ENCODE measurements at places on chromosomes 4 and X.

- no peak for DNase-seq
Measured at GRCh38 chr4:176492646-176493302, 173.0 kb downstream of the SPCS3 start.

- no peak for DNase-seq
Measured at GRCh38 chr4:177879851-177880250, 437.6 kb upstream of the AGA start.

GRCh38 chr4:130722361-130722760 lies 1626.4 kb downstream of the C4orf33 start:
- DNase-seq, result no peak

DNA sequence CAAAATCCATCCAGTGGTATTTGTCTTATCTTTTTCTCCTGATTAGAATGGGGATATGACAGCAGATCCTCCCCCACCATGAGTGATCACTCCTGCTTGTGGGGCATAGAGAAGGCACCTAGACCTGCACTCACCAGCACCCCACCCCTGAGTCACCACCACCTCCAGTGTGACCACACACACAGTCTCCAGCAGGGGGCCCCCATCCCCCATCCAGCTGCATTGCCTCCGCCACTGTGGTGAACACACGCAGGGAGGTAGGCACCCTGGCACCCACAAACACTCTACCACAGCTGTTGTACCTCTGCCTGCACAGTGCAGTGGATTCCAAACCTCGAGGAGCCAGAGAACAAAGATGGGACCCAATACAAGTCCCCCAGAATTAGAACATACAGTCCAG lies 9.0 kb upstream of the MAGEA8 start:
- peak; percentile 67 for DNase-seq

GRCh38 chr4:40737879-40738278 lies 11.9 kb upstream of the NSUN7 start:
- DNase-seq, result no peak

- DNase-seq, result no peak
Measured at GRCh38 chrX:107484002-107484726, 34.7 kb downstream of the FRMPD3 start.

DNA sequence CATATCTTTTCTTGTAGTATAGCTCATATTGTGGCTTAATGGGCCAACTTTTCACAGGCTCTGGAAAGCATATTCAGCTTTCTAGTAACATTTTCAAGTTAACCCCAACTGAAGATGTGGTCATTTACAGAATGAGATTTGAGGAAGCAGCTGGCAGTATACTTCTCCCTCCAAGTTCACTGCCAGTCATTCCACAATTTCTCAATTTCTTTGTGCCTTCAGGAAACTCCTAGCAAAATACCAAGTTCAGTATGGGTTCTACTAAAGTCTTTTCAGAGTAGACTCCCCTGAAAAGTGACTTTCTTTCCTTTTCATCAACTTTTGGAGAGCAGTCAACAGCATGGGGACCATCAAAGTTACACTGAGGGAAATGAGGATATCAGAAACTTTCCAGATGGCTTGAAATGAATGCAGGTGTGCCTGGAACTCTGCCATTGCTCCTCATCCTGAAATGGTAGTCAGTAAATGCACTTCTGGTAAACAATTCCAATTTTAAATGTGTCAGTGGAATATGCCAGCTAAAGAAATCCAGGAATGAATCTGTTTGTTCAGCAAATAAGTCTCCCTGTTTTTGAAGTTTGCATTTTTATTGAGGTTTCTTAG lies 81.5 kb upstream of the TEX13D start:
- DNase-seq, result no peak

GRCh38 chr4:23369331-23369730 lies 520.5 kb downstream of the PPARGC1A start:
- DNase-seq, result no peak

DNA sequence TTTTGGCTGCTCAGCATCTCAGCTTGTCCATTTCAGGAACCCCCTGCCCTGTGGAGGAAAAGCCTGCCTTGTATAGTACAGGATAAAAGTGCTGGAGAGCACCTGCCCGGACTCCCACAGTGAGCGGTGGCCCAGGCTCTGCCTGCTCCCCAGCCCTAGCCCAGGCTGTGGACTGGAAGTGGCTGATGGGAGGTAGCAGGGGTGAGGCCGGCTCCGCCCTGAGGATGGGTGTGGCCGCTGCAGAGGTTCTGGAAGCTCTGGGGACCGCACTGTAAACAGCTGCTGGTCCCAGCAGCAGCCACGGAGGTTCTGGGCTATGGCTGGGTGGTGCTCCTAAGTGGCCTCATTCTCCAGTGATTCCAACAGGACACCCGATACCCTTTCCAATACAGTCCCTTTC lies 56.6 kb upstream of the HELT start:
- DNase-seq, result no peak

GRCh38 chr4:10856271-10856782 lies 171.8 kb upstream of the CLNK start:
- DNase-seq, result no peak

DNA sequence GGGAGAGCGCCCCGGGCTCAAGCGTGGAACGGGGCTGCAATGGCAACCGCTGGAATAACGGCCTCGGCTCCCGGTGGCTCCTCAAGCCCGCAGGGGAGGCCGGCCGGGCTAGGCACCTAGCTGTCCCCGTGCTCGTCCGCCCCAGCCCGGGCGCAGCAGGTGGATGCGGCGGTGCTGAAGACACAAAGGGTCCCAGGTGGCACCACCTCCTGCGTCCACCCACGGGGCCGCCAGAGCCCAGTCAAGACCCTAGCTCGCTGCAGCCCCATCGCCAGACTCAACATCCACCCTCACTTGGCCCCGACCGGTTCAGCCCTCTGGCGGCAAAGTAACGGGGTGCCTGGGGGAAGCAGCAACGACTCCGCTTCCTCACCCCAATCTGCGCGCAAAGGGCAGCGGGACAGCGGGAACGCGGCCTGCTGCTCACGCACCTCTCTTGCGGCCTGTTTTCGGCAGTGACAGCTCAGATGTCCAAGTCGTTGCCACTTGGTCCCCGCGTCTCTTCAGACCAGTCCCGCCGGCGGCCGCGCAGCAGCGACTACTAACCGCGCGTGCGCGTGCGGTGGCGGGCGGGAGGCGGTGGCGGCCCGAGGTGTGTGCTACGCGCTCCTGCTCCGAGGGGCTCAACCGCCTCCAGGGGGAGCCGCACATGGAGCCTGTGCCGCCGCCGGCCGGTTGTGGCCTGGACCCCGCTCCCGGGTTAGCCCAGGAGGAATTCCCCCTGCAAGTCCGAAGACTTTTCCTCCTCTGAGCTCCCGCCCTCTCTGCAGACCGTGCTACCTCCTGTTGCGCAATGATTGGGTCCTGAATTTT lies at the start of gene CLGN:
Gene CLGN, minus strand, starts transcription at position 543 of the 813 bp plus-strand sequence. CDS start 14,570 bp downstream, outside the sequence.
- DNase-seq, result peak; percentile 22

GRCh38 chrX:31287861-31288260 lies 216.0 kb upstream of the FTHL17 start:
- no peak for DNase-seq

DNA sequence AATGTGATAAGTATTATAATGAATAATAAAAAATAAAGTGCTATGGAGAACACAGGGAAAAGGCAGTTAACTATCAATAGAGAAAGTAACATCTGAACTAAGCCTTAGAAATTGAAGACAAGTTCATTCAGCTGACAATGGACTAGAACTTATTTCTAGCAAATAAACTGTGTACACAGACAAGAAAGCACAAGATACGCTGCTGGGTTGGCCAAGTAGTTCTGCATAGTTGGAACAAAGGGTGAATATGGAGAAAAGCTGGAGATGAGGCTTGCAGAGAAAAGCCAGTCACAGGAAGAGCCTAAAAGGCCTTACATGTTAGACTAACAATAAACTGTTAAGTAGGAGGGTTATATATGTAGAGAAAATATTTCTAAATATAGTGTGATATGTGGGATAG lies 71.2 kb downstream of the WDFY3 start:
- no peak for DNase-seq

GRCh38 chr4:75940692-75941253 lies at the start of gene NAAA:
Gene NAAA, minus strand, starts transcription at chr4:75941013. Its CDS starts 64 bp downstream, at chr4:75940949.
- peak; percentile 72 for DNase-seq

DNA sequence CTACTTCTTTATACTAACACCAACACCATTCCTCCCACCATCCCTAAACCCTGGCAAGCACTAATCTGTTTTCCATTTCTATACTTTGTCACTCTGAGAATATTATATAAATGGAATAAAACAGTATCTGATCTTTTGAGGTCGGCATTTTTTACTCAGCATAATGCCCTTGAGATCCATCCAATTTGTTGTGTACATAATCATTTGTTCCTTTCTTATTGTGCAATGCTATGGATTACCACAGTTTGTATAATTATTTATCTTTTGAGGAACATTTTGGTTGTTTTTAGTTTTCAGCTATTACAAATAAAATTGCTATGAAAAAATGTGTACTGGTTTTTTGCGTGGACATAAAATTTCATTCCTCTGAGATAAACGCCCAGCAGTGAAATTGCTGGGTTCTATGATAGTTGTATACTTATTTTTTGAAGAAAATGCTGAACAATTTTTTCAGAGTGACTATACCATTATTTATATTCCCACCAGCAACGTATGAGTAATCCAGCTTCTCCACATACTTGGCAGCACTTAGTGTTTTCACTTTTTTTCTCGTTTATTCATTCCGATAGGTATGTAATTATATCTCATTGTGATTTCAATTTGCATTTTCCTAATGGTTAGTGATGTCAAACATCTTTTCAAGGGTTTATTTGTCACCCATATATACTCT lies 154.3 kb upstream of the DCAF8L1 start:
- DNase-seq, result no peak

- DNase-seq, result peak; percentile 33
Measured at GRCh38 chr4:15238720-15239119, 189.1 kb upstream of the C1QTNF7 start.

- DNase-seq, result no peak
Measured at GRCh38 chrX:103847174-103847870, 15.3 kb upstream of the RAB9B start.

GRCh38 chrX:267771-268261 lies 13.4 kb upstream of the PLCXD1 start:
- no peak for DNase-seq

- no peak for DNase-seq
Measured at GRCh38 chrX:26581091-26581490, 365.1 kb downstream of the MAGEB5 start.

- no peak for DNase-seq
Measured at GRCh38 chrX:2781698-2782097, 29.9 kb downstream of the XG start.

- DNase-seq, result no peak
Measured at GRCh38 chr4:151993521-151993920, 232.7 kb upstream of the GATB start.

DNA sequence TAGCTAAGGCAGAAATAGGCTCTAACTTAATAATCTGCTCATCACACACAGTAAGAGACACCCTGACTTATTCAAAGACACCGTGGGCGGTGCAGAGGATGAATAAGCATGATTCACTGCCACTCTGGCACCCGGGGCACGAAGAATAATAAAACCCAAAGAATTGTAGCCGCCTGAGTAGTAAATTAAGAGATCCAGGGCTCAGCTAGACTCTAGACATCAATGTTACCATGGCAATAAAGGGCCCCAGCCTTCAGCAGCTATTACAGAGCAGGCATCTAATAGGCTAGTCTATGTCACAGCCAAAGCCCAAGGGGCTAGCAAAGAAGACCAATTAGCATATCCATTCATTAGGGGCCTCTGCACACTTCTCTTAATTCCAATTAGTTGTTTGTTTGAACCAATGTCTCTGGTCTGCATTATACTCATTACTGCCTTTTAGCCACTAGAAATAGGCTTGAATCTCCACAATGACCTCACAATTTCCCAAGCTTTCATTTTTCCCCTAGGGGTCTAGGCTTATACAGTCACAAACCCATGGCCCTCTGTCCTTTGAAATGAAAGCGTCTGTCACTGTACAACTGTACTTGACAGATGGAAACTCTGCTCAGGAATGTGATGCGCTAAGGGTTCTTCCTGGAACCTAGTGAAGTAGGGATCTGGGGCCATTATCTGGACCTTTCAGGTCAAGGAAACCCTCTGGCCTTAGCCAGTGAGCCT lies 3.0 kb upstream of the ATP1B4 start:
- no peak for DNase-seq

- DNase-seq, result no peak
Measured at GRCh38 chr4:184189966-184190365, 27.7 kb downstream of the ENPP6 start.

DNA sequence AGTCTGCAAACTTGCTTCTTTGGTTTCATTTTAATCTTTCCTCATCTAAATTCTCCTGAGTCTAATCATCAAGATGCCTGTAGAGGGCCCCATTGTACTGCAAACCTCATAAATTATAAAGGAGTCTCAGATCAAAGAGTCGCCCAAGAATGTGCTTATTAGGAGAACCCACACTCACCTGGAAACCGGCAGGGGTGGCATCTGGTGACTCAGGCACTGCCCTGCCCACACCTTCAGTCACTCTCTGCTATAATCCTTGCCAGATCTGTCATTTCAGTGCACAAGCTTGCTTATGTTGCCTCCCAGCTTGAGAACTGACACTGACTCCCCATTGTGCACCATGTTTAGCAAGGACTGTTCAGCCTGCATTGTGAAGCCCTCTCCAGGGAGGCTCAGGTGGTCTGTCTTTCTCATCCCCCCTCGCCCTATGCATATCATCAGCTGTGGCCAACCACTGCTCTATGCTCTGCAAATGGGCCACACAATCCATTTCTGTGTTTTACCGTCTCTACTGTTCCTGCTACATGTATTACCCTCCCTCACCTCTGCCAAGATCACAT lies 12.4 kb downstream of the EPGN start:
- DNase-seq, result no peak

DNA sequence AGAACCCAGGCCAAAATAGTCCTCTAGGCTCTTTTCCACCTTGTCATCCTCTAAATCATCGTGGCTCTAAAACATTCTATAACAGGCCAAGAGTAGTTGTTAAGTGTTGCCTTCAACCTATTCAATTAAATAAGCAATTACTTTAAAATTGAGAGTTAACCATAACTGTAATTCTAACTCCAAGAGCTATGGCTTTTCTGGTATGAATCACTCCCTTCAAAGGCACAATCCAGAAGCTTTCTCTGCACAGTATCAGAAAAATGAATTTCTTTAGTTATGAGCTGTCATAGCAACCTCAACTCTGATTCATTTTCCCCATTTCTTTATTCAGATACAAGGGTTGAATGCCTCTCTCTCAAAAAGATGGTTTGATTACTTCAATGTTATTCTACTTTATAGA lies 21.7 kb downstream of the INPP4B start:
- DNase-seq, result no peak

- no peak for DNase-seq
Measured at GRCh38 chr4:151473521-151474097, 64.6 kb downstream of the FHIP1A start.

GRCh38 chrX:118459494-118459893 lies 36.1 kb upstream of the DOCK11 start:
- peak; percentile 51 for DNase-seq

- no peak for DNase-seq
Measured at GRCh38 chr4:112847781-112848180, 201.7 kb upstream of the ANK2 start.

DNA sequence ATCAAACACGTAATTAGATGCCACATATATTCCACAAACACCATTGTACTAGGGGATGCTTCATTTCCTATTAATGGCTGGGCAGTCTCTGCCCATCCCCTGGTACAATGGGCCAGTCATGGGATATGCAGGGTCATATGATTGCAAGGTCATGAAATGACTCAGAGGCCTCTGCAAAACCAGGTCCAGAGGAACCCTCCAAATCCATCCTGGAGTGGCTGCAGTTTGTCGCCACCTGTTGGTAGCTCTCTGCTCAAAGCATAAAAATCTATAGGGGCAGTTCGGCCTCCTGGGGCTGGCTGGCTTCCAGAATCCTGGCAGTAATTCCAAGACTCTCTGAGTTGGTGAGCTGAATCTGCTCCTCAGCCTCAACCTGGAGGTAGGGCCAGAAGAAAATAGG lies 22.9 kb upstream of the PUDP start:
- peak; percentile 24 for DNase-seq

- peak; percentile 28 for DNase-seq
Measured at GRCh38 chrX:40207626-40208025, 109.9 kb upstream of the BCOR start.

GRCh38 chrX:10531927-10532326 lies 88.5 kb downstream of the MID1 start:
- DNase-seq, result no peak

Measured in CD4-positive, alpha-beta T cell treated with Interleukin-1 beta for 1 hour (primary cell).